Activated CD4-positive, alpha-beta memory T cell treated with anti-CD3 and anti-CD28 coated beads for 36 hours (primary cell): ENCODE measurements at places on chromosomes 5 and 9. TPM values are rescaled to one million over a fixed set of nuclear protein-coding genes. Genes with fewer than 3 reads are reported as not detected.
A peak's percentile ranks its signal among the peaks of the same experiment; 100 is the strongest.

DNA sequence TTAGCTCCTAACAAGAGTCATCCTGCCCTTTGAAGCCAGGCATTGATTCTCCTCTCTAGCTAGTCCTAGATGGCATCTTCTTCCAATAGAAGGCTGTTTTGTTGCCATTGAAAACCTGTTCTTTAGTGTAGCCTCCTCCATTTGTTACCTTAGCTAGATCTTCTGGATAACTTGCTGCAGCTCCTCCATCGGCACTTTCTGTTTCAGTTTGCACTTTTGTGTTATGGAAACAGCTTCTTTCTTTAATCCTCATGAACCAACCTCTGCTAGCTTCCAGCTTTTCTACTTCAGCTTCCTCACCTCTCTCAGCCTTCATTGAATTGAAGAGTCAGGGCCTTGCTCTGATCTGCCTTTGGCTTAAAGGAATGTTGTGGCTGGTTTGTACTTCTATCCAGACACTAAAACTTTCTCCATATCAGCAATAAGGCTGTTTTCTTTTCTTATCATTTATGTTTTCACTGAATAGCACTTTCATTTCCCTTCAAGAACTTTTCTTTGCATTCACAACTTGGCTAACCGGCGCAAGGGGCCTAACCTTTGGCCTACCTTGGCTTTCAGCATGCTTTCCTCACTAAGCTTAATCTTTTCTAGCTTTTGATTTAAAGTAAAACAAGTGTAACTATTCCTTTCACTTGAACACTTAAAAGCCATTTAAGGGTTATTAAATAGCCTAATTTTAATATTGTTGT lies 166.5 kb upstream of the SLC12A2 start:
- DNase-seq: no peak
- H3K27me3 ChIP-seq: no peaks in the 10 kb centered on the region
- peaks cover 9% of the 10 kb centered on the region for H3K4me1 ChIP-seq
- no peak overlapping the region for H3K27ac ChIP-seq
- no peak overlapping the region for H3K4me3 ChIP-seq
- H3K36me3 ChIP-seq: no peaks in the 10 kb centered on the region

DNA sequence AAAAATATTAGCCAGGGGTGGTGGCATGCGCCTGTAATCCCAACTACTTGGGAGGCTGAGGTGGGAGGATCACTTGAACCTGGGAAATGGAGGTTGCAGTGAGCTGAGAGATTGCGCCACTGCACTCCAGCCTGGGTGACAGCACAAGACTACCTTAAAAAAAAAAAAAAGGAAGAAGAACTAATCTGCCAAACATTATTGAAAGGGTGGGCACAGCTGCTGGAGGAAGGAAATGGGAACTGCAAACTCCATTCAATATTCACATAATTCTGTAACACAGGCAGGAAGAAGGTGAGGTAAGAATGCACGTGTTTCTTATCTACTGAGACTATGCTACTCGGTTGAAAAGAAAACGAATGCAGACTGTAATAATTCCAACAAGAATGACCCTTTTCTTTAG lies 121.1 kb upstream of the GNA14 start:
- no peak overlapping the region for H3K4me3 ChIP-seq
- peaks cover 31% of the 10 kb centered on the region for H3K4me1 ChIP-seq
- no peak overlapping the region for H3K27ac ChIP-seq
- no peaks in the 10 kb centered on the region for H3K27me3 ChIP-seq
- peaks cover 30% of the 10 kb centered on the region for H3K36me3 ChIP-seq
- DNase-seq: no peak

DNA sequence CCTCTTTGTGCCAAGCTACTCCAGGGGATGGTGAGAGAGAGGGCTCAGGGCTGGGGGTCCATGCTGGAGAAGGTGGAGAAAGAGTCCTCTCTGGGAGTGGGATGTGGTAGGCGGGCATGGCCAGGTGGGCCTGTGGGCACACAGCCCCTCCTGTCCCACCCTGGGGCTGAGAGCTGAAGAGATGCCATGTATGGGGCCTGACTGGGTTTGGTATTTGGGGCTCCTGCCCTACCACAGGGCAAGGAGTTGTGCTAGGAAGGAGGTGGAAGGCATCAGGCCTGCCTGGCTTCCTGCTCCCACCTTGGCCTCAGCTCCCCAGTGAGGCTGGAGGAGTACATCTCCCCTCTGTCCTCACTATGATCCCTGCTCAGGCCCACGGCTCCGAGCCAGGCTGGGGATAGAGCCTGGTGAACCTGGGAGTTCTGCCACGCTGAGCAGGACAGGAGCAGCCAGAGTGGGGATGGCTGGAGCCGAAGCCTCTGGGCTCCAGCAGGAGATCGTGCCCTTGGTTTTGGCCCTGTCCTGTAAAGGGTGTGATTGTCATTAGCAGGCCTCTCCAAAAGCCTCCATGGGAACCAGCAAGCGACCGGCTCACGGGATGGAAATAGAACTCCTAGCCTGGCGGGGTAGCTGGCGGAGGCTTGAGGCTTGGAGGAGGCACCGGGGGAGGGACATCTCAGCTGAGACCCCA lies 75.5 kb downstream of the CACNA1B start:
- H3K27me3 ChIP-seq: peaks cover 2% of the 10 kb centered on the region
- no peak overlapping the region for H3K27ac ChIP-seq
- no peak for DNase-seq
- no peaks in the 10 kb centered on the region for H3K36me3 ChIP-seq

- peaks cover 60% of the 10 kb centered on the region for H3K4me1 ChIP-seq
- H3K4me3 ChIP-seq: no peak overlapping the region
- H3K27ac ChIP-seq: no peak overlapping the region
- DNase-seq: peak; percentile 22
Measured at GRCh38 chr5:123545506-123545905, 33.5 kb downstream of the CSNK1G3 start.

DNA sequence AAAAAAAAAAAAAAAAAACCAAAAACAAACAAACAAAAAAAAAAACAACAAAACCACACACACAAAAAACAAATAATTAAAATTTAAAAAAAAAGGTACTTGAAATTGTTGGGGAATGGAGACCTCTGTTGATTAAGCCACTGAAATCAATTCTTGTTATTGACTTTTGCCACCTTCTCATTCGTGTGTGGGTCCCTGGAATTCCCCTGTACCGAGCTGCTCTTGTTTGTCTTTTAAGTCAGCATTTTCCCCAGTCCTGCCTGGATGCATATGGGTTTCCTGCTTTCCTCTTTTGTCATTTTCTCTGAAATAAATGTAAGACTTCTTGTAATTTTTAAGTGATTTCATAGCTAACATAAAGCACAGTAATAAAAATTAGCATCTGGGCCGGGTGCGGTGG lies 45.5 kb downstream of the GPBP1 start:
- no peak for DNase-seq
- H3K4me3 ChIP-seq: no peak overlapping the region
- no peaks in the 10 kb centered on the region for H3K27me3 ChIP-seq
- peak overlapping the region; percentile 81 for H3K27ac ChIP-seq

DNA sequence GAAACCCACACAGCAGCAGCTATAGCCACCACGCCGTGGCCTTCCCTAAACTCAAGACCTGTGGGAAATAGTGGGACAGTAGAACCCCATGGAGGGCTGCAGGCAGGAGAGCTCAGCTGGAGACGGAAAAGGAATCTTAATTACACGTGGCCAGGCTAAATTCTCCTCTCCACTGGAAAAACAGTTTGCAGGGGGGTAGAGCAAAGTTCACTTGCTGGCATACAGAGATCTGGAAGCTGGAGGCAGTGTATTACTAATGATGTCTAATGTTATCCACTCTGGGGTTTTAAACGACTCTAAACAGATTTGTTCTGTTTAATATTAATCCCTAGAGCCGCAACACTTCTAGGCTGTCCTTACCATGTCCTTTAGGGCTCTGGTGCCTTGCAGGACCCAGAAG lies 257.1 kb downstream of the SAXO1 start:
- no peaks in the 10 kb centered on the region for H3K36me3 ChIP-seq
- no peaks in the 10 kb centered on the region for H3K4me1 ChIP-seq
- H3K4me3 ChIP-seq: no peak overlapping the region
- DNase-seq: no peak

DNA sequence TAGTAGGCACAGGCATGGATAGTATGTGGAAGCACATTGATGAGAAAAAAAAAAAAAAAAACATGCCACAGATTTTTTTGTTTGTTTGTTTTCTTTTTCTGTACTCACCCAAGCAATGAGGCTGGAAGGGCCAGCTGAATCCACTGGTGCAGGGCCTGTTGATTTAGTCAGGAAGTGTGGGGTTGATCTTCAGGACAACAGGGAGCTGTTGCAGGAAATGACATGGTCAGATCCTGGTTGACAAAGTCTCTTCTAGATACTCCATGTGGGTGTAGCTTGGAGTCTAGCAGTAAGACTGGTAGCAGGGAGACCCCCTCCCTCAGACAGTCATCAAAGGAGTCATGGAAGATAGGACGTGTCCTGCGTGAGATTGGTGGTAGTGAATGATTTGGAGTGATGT lies 191.8 kb downstream of the PAPPA start:
- no peaks in the 10 kb centered on the region for H3K36me3 ChIP-seq
- peaks cover 2% of the 10 kb centered on the region for H3K27me3 ChIP-seq
- no peaks in the 10 kb centered on the region for H3K4me1 ChIP-seq
- H3K27ac ChIP-seq: no peak overlapping the region
- DNase-seq: no peak

DNA sequence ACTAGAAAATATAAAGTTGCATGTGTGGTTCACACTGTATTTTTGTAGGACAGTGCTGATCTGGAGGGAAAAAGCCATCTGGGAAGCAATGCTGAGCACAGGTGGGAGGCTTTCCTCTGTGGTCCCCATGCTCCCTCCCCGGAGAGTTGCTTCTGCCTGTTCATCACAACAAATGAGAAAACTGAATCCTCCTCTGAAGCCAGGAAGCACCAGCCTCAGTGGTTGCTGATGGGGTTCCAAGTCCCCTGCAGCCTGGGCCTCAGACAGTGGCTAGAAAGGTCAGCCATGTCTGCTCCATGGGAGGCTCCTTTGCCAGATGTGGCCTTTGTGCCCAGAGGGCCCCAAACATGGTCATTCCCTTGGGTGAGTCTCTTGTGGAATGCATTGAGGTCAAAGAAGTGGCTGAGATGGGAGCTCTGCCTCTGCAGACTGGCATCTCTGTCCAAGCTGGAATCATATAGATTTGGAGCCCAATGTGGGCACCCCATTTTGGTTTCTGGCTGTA lies 77.6 kb downstream of the C5orf15 start:
- H3K4me1 ChIP-seq: no peaks in the 10 kb centered on the region
- DNase-seq: no peak
- H3K36me3 ChIP-seq: no peaks in the 10 kb centered on the region
- H3K27me3 ChIP-seq: no peaks in the 10 kb centered on the region
- H3K27ac ChIP-seq: no peak overlapping the region

GRCh38 chr5:174750711-174751110 lies 26.3 kb downstream of the MSX2 start:
- H3K4me3 ChIP-seq: no peak overlapping the region
- no peaks in the 10 kb centered on the region for H3K36me3 ChIP-seq
- no peak overlapping the region for H3K27ac ChIP-seq
- no peaks in the 10 kb centered on the region for H3K4me1 ChIP-seq
- peaks cover 52% of the 10 kb centered on the region for H3K27me3 ChIP-seq
- no peak for DNase-seq

DNA sequence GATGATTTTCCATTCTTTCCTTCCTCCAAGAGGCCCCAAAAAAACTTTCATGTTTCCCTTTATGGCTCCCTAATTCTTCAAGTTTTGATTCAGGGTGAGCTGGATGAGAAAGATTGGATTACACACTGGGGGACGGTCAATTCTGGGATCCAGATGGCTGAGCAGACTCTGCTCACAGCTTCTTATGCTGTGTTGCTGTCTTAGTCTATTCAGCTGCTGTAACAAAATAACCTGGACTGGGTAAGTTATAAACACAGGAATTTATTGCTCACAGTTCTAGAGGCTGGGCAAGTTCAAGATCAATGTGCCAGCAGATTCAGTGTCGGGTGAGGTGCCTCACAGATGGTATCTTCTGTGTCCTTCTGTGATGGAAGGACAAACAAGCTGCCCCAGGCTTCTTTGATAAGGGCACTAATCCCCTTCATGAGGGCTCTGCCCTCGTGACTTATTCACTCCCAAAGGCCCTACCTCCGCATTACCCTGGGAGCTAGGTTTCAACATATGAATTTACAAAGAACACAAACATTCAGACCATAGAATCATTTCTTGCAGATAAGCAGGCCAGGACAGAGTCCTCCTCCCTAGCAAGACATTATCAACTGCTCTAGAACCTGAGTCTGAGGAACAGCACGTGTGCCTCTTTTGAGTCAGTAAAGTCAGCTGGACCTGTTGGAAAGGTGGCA lies 23.1 kb upstream of the SMAD5 start:
- H3K27me3 ChIP-seq: peaks cover 4% of the 10 kb centered on the region
- no peaks in the 10 kb centered on the region for H3K4me1 ChIP-seq
- DNase-seq: no peak
- no peak overlapping the region for H3K4me3 ChIP-seq

DNA sequence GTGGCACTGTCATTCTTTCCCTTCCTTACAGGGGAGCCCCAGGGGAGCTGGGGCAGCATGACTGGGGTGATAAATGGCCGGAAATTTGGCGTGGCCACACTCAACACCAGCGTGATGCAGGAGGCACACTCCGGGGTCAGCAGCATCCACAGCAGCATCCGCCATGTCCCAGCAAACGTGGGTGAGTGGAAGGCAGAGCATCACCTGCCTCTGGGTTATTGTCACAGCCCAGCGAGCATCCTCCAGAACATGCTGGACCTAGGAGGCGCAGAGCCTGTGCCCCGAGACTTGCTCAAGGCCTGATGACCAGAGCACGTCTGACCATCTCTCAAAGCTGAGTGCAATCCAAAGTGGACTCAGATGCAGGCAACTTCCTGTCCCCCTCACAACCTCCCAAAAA lies 22.2 kb upstream of the ASS1 start:
- DNase-seq: no peak
- H3K4me3 ChIP-seq: no peak overlapping the region
- H3K4me1 ChIP-seq: no peaks in the 10 kb centered on the region
- H3K27ac ChIP-seq: no peak overlapping the region
- H3K27me3 ChIP-seq: peaks cover 6% of the 10 kb centered on the region
- no peaks in the 10 kb centered on the region for H3K36me3 ChIP-seq

GRCh38 chr9:17003576-17004240 lies 131.1 kb upstream of the CNTLN start:
- H3K4me3 ChIP-seq: no peak overlapping the region
- no peaks in the 10 kb centered on the region for H3K27me3 ChIP-seq
- no peaks in the 10 kb centered on the region for H3K36me3 ChIP-seq
- H3K4me1 ChIP-seq: no peaks in the 10 kb centered on the region
- no peak overlapping the region for H3K27ac ChIP-seq

ADRB2 gene
- 0.52 TPM for total RNA-seq

GAPVD1 gene
- total RNA-seq: 46.8 TPM

MLANA gene
- total RNA-seq: not detected

ZSWIM6 gene
- total RNA-seq: 5.5 TPM

OR1J2 gene
- total RNA-seq: not detected

PRLR gene
- total RNA-seq: not detected

ANKRD34B gene
- total RNA-seq: not detected

RASEF gene
- total RNA-seq: not detected
